HFFc6 (cell line): ENCODE measurements at places on chromosomes 3 and 15.

DNA sequence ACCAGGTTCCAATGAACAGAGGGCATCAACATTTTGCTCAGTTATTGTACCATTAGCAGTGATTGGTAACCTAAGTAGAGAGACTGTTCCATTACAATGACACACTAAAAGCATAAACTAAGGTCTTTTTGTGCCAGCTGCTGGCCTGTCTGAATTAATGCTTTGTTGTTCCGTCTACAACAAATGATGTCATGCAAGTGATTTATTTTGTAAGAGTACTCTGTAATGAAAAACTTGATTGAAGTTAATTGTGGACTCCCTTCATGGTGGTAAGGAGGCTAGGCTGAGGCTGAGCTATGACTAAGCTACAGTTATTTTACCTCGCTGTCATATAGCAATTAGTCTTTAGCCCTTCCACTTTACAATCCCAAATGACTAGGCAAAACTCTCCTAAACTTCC is 23.2 kb downstream of the RCN2 start:
- DNase-seq, result no peak

GRCh38 chr3:122598556-122598955 is 21.1 kb downstream of the PARP15 start:
- no peak for DNase-seq

DNA sequence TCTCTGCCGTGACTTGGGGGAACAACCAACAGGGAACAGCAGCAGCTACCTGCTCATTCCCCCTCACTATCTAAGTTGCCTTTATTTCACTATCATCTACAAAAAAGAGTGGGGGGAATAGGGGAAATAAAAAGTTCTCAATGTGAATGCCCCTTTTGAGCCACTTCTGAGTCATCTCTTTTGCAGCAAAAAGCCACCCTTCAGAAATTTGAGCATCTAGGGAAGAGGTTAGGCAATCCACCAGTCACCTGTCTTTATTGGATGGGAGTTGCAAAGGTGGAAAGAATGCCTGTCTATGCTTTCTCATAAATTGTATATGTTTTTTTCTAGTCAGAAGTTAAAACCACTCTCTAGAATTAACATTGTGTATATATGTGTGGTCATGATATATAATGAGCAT is 41.1 kb downstream of the GPD1L start:
- DNase-seq, result no peak

DNA sequence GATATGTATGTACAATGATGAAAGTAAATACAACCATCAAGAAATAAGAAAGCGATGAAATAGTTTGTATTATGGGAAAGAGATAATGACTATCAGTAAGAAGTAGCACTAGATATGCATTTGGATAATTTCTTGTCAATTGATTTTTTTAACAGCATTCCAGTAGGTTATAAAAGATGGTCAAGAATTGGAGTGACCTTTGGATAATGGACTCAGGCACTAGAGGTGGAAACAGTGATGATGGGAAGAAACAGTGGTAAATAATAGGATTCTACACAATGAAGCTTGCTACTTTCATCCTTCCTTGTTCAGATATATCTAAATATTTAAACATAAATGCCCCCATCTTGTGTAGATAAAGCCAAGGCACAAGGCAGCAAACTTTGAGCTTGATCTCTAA is 101.4 kb downstream of the GBE1 start:
- no peak for DNase-seq

GRCh38 chr3:23915537-23916108 is 1.2 kb downstream of the NKIRAS1 start:
- no peak for DNase-seq

GRCh38 chr3:42117175-42118008 is 26.2 kb downstream of the TRAK1 start:
- DNase-seq, result peak; percentile 64

DNA sequence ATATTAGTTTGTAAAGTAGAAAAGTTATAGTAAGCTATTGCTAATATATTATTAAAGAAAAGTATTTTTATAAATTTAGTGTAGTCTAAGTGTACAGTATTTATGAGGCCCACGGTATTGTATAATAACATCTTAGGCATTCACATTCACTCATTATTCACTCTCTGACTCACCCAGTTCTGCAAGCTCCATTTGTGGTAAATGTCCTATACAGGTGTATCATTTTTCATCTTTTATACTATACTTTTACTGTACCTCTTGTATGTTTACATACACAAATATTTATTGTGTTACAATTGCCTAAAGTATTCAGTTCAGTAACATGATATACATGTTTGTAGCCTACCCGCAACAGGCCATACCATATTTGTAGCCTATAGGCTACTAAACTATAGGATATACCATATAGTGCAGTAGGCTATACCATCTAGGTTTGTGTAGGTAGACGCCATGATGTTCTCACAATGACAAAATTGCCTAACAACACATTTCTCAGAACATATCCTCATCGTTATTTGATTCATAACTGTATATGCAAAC is 246.8 kb upstream of the ALCAM start:
- no peak for DNase-seq

DNA sequence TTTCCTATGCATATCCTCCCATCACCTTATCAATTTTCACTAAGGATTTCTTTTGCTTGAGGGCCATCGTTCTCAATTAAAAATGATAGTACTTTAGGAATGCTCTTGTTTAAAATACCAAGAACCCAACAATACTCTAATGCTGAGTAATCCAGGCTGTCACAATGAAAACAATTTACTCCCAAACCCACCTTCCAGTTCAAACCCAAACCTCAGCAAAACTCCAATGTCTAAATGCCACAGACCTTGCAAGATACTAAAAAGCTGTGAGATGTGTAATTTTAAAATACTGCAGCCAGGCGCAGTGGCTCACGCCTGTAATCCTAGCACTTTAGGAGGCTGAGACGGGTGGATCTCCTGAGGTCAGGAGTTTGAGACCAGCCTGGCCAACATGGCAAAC is 889.8 kb downstream of the ROBO1 start:
- peak; percentile 55 for DNase-seq

- no peak for DNase-seq
These were observed 82.1 kb downstream of the DUT start for GRCh38 chr15:48413304-48413703.
